ENCODE measurements at places on chromosomes 1 and 21.

DNA sequence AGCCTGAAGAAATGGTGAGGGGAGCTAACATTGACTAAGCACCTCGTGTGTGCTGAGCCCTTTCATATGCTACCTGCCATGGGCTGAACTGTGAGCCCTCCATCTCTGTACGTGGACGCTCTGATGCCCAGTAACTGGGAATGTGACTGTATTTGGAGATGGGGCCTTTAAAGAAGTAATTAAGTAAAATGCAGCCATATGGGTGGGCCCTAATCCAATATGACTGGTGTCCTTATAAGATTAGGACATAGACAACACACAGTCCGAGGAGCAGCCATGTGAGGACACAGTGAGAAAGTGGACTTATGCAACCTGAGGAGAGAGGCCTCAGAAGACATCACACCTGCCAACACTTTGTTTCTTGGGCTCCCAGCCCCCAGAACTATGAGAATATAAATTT, 92.7 kb upstream of the ATP1B1 start:
- DNase-seq = no peak

DNA sequence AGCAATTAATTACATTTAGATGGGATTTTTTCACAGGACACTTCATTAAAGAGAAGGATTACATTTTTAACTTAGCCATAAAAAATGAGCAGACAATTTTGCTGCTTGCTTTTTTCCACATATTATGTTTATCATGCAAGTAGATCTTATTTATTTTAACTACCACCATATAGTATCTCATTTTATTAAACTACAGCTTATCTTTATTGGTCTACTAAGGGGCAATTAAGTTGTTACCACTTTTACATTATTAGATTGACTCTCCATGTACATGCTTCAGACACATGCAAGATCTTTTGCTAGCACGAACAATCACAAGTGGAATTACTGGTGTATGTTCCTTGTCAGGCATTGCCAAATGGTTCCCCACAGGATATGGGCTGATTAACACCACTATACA, 99.8 kb upstream of the NFIA start:
- DNase-seq = no peak

DNA sequence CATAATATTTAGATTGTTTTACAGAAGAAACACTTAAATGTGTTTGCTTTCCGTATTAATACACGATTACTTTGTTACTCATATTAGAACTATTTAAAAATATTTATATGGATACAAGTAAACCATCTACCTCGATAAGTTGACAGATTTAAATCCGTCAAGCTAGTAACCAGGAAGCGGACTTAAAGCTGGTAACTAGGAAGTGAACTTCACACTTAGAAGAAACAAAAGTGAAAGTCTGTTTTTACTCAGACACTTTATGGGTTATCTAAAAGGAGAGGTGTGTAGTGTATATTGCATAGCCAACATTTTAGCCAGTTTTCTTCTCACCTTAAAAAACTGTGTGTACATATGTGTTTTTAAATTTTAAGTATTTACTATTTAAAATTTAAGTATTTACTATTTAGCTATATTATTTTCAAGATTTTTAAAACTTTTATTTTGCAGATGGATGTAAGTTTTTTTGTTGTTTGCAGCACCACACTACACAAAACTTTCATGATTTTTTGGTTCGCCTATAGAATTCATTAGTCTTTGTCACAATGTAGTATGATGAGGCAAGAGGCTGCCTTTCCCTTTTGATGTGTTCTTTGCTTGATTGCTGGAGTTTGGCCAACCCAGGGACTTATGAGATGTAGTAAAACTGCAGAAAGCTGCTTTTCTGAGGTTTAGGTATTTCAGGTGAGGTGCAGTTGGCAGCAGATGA, 2.7 kb downstream of the USP25 start:
- DNase-seq = no peak

DNA sequence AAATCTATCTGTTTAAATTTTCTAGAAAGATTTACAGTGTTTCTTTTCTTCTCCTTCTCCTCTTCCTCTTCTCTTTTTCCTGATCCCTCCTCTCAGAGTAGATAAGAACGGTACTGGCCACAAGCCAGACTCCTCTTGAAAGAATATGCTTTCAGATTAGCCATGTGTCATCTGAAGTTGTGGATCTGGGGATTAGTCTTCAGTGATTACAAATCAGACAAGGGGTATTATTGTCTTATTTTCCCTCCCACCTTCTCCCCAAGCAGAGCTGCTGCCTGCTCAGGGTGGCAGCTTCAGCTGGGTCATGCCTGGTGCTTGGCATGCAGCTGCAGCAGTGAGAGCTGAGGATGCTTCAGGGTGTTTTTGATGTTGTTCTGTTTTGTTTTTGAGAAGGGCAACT, 42.7 kb downstream of the SGIP1 start:
- no peak for DNase-seq

GRCh38 chr1:101308935-101309333, 72.1 kb downstream of the S1PR1 start:
- no peak for DNase-seq
